ELR (cell line): ENCODE measurements at places on chromosomes 2 and 18.

DNA sequence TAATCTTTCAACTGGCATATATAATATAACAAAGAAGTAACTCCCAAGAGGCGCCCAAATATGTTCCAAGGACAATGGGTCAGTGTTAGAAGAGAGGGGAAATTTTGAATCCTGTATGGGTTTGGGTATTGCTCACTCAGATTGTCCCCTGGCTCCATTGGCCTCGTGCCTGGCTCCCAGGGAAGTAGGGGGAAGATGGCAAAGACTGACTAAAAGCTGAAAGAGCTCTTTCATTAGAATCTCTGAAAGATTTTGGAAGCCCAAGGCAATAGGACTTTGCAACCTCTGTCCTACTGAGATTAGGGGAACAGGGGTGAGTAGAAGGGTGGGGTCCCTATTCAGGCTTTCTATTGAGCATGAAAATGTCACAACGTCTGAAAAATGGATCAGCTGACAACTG is 1272.8 kb upstream of the ZEB2 start:
- DNase-seq, result no peak

DNA sequence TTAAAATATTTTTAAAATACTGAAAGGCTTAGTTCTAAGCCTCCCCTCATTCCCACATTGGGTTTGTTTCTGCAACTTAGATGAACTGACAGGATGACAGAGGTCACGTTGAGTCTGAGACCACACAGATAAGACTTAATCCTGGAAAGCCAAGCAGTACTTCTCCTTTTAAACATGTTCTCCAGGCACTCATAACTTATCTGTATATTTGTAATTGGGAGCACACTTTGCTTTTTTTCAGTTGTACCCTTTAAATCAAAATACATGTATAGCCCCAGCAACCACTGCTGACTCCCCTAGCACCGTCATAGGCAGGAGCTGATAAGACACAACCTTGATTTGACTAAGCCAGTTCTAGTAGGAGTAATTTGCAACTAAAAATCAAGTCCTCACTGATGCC is 394.8 kb downstream of the PID1 start:
- no peak for DNase-seq

DNA sequence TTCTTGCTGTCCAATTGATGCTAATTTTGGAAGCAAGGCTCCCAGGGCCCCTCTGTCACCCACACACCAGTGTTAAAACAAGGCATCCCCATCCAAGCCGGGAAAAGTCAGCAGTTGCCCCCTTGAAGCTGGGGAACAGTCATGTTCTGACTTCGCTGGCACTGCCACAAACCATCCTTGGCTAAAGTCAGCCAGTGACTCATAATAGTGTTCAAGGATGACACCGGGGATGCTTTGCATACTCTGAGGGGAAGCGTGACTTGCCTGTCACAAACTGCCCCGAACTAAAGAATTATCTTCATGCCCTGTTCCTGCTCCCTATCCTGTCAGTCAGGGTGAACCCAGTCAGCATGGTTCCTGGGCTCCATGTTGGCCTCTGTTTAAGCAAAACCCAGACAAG is 37.0 kb downstream of the TGFA start:
- DNase-seq, result peak; percentile 59

- DNase-seq, result no peak
Observed at GRCh38 chr2:144268036-144268678, 251.8 kb downstream of the ZEB2 start.

GRCh38 chr2:128160616-128161275 is 69.7 kb downstream of the UGGT1 start:
- no peak for DNase-seq

- DNase-seq, result no peak
Observed at GRCh38 chr2:69241664-69242514, 145.1 kb downstream of the GFPT1 start.

GRCh38 chr2:104658904-104659591 is 194.9 kb upstream of the POU3F3 start:
- DNase-seq, result no peak

DNA sequence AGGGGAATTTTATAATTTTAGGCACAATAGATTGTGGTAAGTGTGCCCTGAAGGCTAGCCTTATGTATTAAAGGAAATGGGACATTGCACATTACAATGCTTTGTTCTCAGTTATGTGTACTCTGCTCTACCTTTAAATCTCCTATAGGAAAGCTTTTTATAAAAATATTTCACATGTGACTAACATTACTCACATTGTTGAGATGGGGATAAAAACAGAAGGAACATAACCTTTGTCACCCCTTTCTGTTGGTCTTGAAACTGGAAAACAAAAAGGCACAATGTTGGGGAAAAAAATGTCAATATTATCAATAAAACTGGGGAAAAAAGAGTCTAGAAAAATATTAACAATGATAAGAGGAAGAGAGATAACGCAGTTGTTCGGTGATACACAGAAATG is 17.3 kb upstream of the STAT1 start:
- DNase-seq, result no peak

DNA sequence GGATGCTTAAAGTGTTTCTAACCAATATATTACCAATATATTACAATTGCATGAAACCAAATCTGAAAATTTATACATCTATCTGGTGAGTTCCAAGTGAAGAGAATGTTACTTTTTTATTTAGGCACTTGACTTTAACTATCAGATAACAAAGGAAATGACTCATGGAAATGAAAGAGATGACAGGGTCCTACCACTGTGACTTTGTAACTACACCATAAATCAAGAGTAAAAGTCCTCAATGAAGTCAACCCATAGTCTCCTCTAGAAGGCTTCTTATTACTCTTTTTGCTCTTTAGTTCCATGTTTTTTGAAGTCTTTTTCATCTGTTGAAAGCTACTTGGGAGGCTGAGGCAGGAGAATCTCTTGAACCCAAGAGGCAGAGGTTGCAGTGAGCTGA is 545.0 kb upstream of the PIK3C3 start:
- peak; percentile 34 for DNase-seq

DNA sequence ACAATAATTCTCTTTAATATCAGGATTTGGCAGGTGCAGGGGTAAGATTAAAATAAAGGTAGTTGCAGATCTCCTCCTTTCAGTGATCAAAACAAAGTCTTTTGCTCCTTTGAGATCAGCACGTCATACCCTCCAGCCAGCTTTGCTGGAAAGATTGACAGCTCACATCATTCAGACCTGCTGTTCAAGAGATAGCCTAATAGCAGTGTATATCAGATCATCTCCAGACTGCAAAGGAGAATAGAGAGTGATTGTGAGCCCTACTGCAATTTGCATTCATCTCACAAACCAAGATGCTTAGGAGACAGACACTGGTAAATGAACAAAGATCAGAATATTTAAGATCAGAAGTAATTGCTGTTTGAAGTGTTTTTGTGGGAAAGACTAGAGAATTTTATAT is 135.8 kb upstream of the DSEL start:
- no peak for DNase-seq
